ENCODE measurements at places on chromosomes 5 and 9. TPM values are rescaled to one million over a fixed set of nuclear protein-coding genes. Genes with fewer than 3 reads are reported as not detected.

DNA sequence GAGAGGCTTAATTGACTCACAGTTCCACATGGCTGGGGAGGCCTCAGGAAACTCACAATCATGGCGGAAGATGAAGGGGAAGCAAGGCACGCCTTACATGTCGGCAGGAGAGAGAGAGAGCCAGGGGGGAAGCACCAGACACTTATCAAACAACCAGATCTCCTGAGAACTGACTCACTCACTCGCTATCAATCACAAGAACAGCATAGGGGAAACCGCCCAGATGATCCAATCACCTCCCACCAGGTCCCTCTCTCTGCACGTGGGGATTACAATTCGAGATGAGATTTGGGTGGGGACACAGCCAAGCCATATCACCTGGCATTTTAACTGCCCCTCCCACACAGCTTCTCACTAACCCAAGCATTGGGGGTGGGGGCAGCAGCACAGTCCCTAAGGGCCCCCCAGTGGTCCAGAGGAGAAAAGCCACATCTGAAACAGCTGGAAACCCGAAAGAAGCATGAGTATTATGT lies 76.1 kb upstream of the ASS1 start:
- peak; percentile 19 for DNase-seq
- H3K27me3 ChIP-seq, result peaks cover 7% of the 10 kb centered on the region
- H3K4me3 ChIP-seq, result no peak overlapping the region

GRCh38 chr5:52784737-52785136 lies 3.0 kb upstream of the ITGA1 start:
- H3K4me1 ChIP-seq, result peaks cover 19% of the 10 kb centered on the region
- H3K27ac ChIP-seq, result no peak overlapping the region
- H3K4me3 ChIP-seq, result no peak overlapping the region
- DNase-seq, result no peak

- peak; percentile 26 for DNase-seq
- H3K36me3 ChIP-seq, result no peaks in the 10 kb centered on the region
- H3K27me3 ChIP-seq, result no peaks in the 10 kb centered on the region
- H3K4me1 ChIP-seq, result no peaks in the 10 kb centered on the region
- H3K27ac ChIP-seq, result no peak overlapping the region
- no peak overlapping the region for H3K4me3 ChIP-seq
Observed at GRCh38 chr9:117555964-117556629, 141.2 kb upstream of the ASTN2 start.

DNA sequence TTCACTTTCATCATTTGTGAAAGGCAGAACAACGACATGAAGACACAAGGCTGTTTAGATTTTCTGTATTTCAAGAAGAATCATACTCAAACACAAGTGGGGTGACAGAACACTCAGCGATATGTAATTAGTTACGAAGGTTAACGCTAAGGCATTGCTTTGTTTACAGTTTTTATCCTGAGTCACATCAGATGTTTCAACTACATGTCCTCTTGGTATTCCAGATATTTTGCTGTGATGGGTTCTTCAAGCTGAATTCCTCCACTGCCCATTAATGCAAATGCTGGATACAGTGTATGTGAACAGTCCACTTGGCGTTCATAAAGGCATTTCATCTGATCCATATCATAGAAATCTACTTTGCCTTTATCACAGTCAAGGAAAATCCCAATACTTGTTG lies 43.4 kb downstream of the TRIM36 start:
- no peak for DNase-seq
- H3K27me3 ChIP-seq, result peaks cover 5% of the 10 kb centered on the region
- no peak overlapping the region for H3K4me3 ChIP-seq
- no peaks in the 10 kb centered on the region for H3K4me1 ChIP-seq
- no peak overlapping the region for H3K27ac ChIP-seq
- no peaks in the 10 kb centered on the region for H3K36me3 ChIP-seq

GRCh38 chr5:65100911-65101631 lies 332.3 kb downstream of the CWC27 start:
- no peaks in the 10 kb centered on the region for H3K36me3 ChIP-seq
- peaks cover 7% of the 10 kb centered on the region for H3K27me3 ChIP-seq
- no peak overlapping the region for H3K4me3 ChIP-seq
- DNase-seq, result peak; percentile 35
- no peak overlapping the region for H3K27ac ChIP-seq

The RACK1 gene
- total RNA-seq, result 3,606 TPM

The LCN10 gene
- 0.70 TPM for total RNA-seq

The LCN6 gene
- total RNA-seq, result not detected

The PCDH1 gene
- not detected for total RNA-seq

Data from activated T-cell treated with anti-CD3 and anti-CD28 coated beads, Interleukin-2, amount 50 U/mL, for 72 hours (primary cell).